ENCODE measurements at places on chromosomes 16 and 17.

GRCh38 chr17:38871247-38872015 lies 1.6 kb downstream of the LASP1 start:
- peak; percentile 81 for DNase-seq

GRCh38 chr16:49533422-49533821 lies 159.8 kb downstream of the C16orf78 start:
- no peak for DNase-seq

DNA sequence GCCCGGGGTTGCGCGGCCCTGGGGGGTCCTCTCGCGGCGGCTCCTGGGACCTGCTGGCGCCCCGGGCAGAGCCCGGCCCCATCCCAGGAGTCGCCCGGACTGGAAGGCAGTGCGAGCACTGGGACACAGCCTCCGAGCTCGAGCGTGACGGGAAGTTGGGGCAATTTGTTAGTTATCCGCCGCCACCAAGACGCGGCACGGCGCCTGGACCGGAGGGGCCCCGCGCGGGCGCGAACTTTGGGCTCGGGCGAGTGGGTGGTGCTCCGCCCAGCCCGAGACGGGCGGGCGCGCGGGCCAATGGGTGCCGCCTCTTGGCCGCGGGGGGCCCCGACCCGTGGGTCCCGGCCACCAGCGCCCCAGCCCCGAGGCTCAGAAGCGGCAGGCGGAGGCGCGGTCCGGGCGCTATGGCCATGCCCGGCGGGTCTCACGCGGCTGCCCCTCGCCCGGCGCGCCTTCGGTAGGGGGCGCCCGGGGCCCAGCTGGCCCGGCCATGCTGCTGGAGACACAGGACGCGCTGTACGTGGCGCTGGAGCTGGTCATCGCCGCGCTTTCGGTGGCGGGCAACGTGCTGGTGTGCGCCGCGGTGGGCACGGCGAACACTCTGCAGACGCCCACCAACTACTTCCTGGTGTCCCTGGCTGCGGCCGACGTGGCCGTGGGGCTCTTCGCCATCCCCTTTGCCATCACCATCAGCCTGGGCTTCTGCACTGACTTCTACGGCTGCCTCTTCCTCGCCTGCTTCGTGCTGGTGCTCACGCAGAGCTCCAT lies at the start of gene ADORA2B:
Gene ADORA2B, plus strand, starts transcription at position 372 of the 768 bp plus-strand sequence. Its CDS starts 119 bp downstream, at position 491.
- peak; percentile 71 for DNase-seq

- no peak for DNase-seq
Measured at GRCh38 chr17:3003296-3004149, 59.9 kb downstream of the OR1D5 start.

DNA sequence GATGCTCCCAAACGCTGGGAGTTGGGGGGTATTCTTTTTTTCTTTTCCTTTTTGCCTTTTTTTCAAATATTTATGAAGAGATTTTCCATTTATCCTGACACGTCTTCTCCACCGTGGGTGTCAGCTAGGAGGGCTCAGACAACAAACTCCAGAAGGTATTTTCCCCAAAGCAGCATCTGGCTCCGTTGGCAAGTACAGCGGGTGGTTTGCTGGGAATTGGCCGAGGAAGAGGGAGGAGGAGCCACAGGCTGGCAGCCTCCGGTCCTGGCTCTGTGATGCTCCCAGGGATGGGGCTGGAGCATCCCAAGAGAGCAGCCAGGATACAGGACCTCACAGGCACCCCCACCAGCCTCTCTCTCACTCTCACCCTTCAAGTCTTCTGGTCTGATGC lies 10.9 kb upstream of the CACNG4 start:
- DNase-seq: no peak

- peak; percentile 36 for DNase-seq
Measured at GRCh38 chr16:68539711-68540239, 684 bp downstream of the ZFP90 start.

DNA sequence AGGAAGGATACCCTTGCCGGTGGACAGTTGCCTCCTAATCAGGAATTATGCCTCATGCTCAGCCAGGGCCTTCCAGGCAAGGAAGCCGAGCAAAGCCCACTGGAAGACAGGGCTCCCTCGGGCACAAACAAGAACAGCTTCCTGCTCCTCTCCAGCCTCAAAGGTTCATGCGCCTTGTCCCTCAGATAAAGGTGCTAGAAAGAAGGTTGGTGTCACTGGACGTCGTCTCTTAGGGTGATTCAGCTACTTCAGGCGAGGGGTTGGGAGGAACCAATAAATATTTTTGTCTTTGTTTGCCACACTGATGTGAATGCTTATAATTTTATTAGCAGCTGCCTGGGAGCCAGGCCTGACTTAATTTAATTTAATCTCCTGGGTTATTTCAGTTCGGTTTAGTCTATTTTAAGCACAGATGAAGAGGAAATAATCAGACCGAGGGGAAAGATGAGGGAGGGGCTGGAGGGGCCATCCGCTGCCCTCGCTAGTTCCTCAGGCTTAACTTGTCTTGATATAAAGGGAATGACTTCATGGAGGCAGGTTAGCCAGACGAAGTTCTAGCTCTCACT lies 171.8 kb upstream of the CACNG5 start:
- no peak for DNase-seq

GRCh38 chr16:17346621-17347569 lies 123.9 kb downstream of the XYLT1 start:
- DNase-seq: no peak
